ENCODE measurements at places on chromosomes 12 and 14.
A peak's percentile ranks its signal among the peaks of the same experiment; 100 is the strongest.

DNA sequence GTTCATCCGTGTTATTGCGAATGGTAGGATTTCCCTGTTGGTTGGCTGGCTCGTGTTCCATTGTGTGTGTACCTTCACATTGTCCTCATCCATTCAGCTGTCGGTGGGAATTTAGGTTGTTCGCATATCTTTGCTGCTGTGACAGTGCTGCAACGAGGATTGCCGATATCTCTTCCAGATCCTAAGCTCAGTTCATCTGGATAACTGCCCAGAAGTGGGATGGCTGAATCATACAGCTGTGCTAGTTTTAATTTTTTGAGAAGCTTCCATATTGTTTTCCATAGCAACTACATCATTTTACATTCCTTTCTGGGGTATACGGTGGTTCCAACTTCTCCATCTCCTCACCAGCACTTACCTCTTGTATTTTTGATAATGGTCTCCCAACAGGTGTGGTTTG, 292.8 kb upstream of the SFSWAP start:
- DNase-seq: no peak

GRCh38 chr12:124774462-124775167, 89.0 kb downstream of the SCARB1 start:
- peak; percentile 95 for DNase-seq

GRCh38 chr14:59836116-59836515, 34.5 kb downstream of the RTN1 start:
- DNase-seq: no peak

GRCh38 chr12:125983784-125984500, 918.7 kb downstream of the AACS start:
- no peak for DNase-seq

DNA sequence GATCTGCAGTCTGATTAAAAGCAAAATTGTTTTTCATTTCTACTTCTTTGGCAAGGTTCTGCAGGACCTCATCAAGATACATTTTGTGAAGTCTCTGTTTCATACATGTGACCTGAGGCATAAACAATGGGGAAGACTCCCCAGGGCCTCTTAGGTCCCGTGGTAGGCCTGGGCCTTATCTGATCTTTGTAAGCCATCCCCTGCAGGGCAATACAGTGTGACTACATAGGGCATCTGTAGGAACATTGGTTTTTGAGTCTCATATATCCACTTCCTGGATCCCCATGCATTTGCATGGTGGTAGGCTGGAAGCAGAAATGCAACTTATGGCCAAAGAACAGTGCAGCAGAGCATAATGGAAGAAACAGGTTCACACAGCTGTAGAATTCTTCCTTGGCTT, 6.0 kb downstream of the FAR2 start:
- DNase-seq: no peak

GRCh38 chr14:24092110-24092504, 2.0 kb upstream of the PCK2 start:
- no peak for DNase-seq

- DNase-seq: no peak
Measured at GRCh38 chr12:127742231-127742630, 524.7 kb upstream of the TMEM132C start.

DNA sequence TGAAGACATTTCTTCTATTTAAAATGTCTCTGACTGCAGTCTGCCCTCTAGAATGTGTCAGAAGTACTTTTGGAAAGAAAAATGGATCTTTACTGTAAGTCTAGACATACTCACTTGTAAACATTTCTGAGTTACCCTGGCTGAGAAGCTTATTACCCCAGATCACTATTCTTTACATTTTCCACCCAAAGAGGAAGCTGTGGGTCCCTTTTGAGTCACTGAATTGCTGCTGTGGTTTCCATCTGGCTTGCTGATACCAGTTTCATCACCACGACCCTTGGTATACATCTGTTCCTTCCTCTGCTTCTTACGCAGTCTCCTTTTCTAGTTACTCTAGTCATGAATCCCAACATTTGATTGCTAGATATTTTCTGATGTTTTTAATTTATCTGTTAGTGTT, 20.2 kb upstream of the CLEC4D start:
- DNase-seq: no peak

- no peak for DNase-seq
Measured at GRCh38 chr12:78870539-78870938, 6.0 kb downstream of the SYT1 start.

DNA sequence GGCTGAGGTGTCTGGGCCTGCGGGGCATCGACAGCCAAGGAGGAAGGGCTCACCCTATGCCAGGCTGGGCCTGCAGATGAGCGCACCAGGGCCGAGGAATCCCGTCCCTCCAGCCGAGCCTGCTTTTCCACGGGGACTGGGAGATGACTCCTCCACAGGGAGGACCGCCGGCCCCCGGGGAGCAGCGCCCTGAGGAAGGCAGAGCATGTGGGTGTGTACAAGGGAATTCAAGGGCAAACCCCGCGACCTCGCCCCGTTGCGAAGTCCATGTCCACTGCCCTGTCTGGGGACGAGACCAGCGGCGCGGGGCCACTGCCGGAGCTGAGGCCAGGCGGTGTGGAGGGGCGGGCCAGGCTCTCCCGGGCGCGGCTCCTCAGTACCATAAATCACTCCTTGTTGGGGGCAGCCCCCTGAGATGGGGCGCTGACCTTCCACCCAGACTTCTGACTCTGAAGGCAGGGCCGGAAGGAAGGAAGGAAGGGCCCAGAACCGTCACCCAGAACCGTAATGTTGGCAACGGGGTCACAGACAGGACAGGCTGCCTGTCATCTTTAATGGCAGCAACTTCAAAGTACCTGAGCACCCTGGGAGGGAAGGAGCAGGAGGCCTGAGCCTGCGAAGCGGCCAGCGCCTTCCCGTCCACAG, 52.5 kb downstream of the RNF34 start:
- no peak for DNase-seq

DNA sequence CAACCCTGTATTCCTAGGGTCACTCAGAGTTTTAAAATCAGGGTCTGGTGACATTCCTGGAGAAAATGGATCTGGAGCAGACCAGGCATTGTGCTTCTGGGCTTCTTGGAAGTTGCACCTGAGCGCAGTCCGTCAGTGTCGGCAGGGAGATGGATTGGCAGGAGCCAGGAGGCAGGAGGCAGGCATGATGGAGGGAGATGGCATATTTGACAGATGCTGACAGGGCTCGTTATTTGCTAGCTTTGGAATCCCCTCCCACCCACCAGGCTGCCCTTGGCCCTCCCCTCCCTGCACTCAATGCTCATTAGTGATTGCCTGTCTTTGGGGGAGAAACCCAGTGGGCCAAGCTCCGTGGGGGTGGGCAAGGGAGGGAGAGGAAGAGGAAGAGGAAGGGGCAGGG, 4.7 kb downstream of the CISTR start:
- DNase-seq: no peak

GRCh38 chr14:94769391-94770250, at the start of gene GSC:
TSS of gene GSC (minus strand) at chr14:94770113. CDS start at chr14:94770015, 98 bp downstream.
- peak; percentile 63 for DNase-seq

GRCh38 chr12:29073631-29074239, 75.3 kb upstream of the FAR2 start:
- DNase-seq: peak; percentile 48

- no peak for DNase-seq
Measured at GRCh38 chr12:44571006-44571550, 305.0 kb downstream of the NELL2 start.

DNA sequence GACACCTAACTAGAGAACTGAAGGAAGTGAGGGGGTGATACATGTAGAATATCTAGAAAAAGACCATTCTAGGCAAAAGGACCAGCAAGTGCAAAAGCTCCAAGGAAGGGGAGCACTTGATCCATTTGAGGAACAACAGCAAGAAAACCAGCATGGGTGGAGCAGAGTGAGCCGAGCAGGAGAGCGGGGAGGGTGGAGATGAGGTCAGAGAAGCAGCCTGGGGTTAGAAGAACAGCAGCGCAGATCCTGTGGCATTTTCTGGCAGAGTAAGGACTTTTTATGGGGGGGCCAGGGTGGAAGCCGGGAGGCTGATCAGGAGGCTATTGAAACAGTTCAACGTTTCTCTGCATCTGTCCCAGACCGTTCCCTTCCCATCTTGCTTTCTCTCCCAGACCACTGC, 24.5 kb upstream of the TMCC3 start:
- no peak for DNase-seq

- peak; percentile 73 for DNase-seq
Measured at GRCh38 chr14:65910108-65910786, 497.7 kb downstream of the FUT8 start.

DNA sequence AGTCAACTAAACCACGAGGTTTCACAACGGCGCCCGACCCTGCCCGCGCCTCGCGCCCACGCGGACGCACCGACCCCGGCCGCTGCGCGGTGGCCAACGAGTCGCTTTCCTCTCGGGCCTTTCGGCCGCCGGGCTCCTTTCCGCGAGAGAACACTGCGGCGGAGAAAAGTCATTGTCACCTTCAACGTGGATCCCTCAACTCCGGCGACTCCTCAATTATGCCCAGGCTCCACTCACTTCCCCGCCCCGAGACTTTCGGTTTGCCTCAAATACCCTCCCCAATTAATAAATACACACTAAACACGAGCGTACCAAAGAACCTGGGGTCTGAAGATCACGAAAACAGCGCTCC, 450 bp downstream of the SINHCAF start:
- no peak for DNase-seq

DNA sequence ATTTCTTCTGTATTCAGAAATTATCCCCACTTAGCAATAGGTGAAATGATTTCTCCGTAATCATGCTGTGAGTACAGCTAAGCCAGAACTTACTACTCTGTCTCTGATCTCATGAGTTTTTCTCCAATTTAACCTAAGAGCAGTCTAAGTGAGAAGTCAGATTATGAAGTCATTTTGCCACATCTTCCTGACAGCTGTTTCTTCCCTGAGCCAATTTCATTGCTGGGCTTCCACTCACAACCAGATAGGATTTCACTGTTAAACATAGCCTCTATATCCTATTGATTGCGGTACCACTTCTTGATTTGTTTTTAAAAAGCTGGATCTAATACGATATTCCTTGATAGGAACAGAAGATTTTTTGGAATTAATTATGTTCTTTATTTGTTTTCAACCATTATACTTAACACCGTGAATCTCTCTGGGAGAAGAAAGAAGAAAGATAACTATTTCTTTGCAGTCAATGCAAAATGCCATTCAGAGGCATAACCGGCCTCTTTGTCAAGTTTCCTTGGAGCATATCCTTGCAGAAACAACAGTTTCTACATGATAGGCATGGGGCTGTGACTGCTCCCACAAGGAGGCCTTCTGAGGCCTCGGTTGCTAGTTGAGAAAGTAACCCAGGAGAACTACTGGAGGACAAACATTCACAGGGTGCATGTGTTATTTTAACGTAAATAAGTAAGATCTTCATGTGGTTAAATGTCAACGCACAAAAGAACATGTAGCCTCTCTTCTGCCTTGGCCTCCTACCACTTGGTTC, 212.2 kb downstream of the NPAS3 start:
- DNase-seq: no peak

DNA sequence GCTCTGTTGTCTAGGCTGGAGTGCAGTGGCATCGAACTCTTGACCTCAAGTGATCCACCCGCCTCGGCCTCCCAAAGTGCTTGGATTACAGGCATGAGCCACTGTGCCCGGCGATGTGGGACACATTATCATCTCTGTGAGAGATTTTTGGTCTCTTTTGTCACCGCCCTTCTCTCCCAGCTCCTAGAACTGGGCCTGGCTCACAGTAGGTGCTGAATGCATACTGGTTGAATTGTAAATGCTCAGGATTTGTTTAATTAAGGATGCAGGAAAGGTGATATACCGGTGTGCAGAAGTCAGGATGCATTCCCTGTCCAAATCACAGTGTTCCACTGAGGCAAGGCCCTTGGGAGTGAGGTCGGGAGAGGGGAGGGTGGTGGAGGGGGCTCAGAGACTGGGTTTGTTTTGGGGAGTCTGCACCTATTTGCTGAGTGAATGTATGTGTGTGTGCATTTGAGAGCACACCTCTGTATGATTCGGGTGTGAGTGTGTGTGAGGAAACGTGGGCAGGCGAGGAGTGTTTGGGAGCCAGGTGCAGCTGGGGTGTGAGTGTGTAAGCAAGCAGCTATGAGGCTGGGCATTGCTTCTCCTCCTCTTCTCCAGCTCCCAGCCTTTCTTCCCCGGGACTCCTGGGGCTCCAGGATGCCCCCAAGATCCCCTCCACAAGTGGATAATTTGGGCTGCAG, 1.0 kb upstream of the KRT18 start:
- DNase-seq: no peak

DNA sequence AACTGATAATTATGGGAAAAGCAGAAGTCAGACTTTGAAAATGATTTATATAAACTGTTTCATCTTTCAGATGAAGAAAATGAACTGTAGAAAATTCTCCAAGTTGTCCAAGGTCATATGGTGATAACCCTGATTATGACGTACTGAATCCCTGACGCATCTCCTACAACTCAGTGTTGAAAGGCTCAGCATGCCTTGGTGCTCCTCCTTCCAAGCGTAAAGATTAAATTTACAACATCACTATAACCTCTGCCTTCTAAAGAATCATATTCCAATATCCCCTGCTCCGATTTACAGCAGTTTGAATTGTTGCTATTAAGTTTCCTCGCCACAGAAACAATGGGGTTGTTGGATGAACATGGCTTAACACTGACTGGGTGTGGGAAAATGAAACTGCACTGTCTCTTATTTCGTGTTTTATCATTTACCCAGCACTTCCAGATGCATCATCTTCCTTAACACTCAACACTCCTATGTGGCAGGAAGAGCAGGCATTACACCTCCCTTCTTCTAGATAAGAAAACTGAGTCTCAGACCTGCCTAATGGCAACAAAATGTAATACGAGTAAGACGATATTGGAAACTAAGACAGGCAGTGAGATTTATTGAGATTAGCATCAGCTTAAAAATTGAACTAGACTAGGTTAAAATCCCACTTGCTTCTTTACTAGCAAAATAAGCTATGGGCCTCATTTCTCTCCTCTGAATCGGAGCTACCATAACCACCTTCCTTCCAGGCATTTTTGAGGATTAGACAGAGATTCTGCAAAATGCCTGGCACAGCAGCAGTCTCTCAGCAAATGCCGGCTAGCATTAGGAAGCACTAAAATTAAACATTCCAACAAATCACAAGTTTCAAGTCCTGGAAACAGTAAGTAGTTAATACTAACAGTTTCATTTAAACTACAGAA, 74.2 kb downstream of the PPM1H start:
- no peak for DNase-seq

- peak; percentile 66 for DNase-seq
Measured at GRCh38 chr14:81406863-81407262, 6.7 kb upstream of the STON2 start.

DNA sequence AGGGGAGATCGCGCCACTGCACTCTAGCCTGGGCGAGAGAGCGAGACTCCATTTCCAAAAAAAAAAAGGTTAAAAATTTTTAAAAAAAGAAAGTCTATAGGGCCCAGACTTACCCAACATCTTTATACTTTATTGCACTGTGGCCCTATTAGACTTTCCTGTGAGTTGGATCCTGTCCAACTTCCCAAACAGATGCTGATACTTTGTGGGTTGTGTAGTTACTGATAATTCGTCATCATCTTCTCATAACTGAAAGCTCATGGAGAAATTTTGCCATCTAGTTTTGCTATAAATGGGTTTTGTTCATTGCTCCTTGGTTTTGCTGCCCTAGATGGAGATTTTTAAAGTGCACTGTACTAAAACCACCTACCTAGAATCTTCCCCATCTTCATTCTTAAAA, 31.1 kb downstream of the APOBEC1 start:
- no peak for DNase-seq

GRCh38 chr12:19946550-19946949, 421.8 kb upstream of the PDE3A start:
- peak; percentile 87 for DNase-seq
